NCI-H2081 treated with DMSO at 0.1 percent for 48 hours (cell line): ENCODE measurements at places on chromosomes 5 and 9.

GRCh38 chr5:58069846-58070245 lies 390.0 kb downstream of the PLK2 start:
- no peak for DNase-seq

- no peak for DNase-seq
Observed at GRCh38 chr5:159104759-159105144, 5.0 kb upstream of the EBF1 start.

- DNase-seq, result no peak
Observed at GRCh38 chr9:21047281-21047691, 15.8 kb upstream of the HACD4 start.

- DNase-seq, result no peak
Observed at GRCh38 chr9:22054529-22054928, 45.4 kb upstream of the CDKN2B start.

GRCh38 chr9:129781981-129782380 lies 21.0 kb upstream of the TOR1B start:
- DNase-seq, result no peak

DNA sequence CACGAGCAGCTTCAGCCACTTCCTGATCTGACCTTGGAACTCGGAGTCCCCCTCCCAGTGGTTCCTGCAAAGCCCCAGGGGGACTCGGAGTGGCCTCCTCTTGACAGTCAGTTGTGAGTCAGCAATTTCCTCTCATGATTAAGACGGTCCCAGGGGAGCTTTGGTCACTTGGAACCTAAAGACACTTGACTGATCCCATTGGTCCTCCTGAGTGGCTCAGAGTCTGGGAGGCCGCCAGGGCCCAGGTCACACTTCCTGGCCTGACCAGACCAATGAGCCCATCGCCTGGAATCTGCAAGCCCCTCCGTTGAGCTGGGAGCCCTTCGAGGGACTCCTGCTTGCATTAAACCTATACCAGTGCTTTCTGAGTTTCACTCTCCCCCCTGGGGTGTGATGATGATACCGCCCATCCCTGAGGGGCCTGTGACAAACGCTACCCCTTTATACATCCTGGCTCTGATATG lies 29.1 kb downstream of the TSPAN17 start:
- DNase-seq, result no peak

DNA sequence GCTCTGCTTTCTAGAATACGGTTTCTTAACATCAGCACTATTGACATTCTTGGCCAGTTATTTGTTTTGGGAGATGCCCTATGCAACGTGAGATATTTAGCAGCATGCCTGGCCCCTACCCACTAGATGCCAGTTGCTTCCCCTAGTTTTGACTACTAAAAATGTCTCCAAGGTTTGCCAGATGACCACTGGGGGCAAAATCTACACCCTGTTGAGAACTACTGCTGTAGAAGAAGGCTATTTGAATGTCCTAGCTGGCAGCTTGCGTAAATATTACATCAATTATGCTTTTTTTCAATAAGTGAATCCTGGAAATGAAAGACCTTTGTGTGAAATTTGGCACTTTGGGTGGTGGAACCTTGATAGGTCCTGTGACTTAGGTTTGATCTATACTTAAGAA lies 5.0 kb downstream of the NCBP1 start:
- DNase-seq, result no peak

GRCh38 chr5:95845391-95845790 lies 22.9 kb upstream of the GLRX start:
- no peak for DNase-seq

- DNase-seq, result no peak
Observed at GRCh38 chr5:136309376-136309775, 56.0 kb downstream of the TRPC7 start.

GRCh38 chr9:81113453-81114124 lies 575.8 kb downstream of the TLE1 start:
- DNase-seq, result peak; percentile 86

DNA sequence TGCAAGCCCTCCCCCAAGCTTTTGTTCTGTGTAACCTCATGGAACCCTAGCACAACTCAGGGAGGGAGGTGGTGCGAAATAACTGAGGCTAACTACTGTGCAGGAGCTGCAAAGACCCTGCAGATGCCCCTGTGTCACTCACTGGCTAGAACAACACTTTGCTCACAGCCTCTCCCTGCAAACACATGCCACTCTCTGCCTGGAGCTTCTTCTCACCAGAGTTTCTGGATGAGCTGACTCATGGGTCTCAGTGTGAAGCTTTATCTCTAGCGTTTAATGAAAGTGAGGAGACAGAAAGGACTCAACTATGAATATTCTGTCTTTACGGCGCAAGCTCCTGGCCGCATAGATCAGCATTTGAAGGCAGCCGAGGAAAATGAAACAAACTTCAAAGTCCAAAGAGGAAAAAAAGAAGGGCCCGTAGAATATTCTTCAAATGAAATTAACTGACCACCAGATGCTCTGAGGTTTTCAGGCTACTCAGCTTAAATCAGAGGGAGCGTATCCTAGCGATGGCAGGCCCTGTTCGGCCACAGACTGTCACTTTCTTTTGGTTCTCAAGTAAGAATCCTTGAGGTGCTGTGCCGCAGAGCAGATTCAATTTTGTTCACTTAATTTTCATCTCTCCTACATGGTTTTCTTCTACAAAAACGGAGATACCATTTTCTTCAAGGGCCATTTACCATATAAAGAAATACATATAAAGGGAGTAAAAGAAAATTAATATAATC lies 77.7 kb upstream of the TAS2R1 start:
- no peak for DNase-seq

DNA sequence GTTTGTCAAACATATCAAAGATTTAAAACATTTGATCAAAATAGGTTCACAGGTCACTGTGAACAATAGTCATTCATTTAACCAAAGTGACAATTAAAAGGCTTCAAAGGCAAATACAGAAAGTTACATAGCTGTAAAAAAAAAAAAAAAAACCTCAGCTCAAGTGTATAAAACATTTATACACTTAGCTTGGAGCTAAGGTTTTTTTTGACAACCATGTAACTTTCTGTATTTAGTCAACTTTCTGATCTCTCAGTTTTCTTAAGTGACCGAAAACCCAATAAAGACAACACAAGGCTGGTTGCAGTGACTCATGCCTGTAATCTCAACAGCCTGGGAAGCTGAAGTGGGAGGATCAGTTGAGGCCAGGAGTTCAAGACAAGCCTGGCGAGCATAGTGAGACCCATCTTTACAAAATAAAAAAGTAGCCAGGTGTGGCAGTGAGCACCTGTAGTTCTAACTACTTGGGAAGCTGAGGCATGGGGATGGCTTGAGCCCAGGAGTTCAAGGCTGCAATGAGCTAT lies 16.4 kb upstream of the UBTD2 start:
- DNase-seq, result no peak

GRCh38 chr9:130824079-130824478 lies 11.0 kb upstream of the ABL1 start:
- no peak for DNase-seq

DNA sequence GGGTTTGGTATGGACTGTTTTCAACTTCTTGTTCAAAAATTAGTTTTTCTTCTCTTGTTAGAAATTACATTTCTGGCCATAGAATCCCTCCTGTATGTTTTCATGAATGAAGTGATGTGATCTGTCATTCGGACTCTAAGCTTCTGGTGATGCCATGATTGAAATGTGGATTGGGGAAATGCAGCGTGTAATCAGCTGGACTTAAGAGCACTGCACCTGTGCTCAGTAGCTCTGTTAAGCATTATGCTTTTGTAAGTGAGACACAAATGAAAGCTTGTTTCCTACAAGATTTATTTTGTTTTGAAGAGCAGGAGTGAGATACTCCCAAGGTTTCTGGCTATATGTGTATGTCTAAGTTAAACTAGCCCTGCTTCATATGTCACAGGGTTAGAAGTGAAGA lies 24.0 kb upstream of the FAM120AOS start:
- DNase-seq, result no peak

DNA sequence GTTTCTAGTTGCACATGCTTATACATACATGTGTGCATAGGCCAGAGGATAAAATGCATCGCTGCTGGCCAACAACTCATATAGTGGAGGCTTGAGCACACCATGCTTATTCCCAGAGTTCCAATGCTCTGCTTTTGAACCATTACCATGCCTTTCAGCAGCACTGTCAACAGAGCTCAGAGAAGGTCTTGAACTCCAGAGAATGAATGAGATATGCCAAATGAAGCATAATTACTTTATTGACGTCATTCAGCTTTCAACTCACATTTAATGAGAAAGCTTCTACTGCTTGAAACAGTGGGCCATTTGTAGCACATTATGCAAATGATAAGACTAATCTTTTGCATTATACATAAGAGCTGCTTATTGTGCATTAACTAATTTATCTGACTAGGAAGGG lies 765.3 kb upstream of the GRAMD2B start:
- no peak for DNase-seq

- peak; percentile 56 for DNase-seq
Observed at GRCh38 chr9:3191715-3192114, 334.1 kb downstream of the RFX3 start.

DNA sequence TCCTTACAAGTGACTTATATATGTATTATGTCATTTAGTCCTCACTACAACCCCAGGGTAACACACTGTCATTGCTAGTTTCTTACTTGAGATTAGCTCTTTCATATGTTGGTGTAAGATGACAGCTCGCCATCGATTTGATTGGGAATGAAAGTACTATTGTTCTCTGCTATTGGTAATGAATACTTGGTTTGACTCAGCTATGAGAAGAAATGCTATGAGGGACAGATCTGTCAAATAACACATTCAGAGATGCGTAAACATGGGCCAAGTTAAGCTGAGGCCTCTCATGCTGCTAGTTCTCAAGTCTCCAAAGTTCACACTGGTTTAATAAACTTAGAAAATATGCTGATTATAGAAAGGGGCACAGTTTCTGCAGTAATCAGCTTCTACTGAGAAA lies 142.7 kb downstream of the SGCD start:
- DNase-seq, result no peak

DNA sequence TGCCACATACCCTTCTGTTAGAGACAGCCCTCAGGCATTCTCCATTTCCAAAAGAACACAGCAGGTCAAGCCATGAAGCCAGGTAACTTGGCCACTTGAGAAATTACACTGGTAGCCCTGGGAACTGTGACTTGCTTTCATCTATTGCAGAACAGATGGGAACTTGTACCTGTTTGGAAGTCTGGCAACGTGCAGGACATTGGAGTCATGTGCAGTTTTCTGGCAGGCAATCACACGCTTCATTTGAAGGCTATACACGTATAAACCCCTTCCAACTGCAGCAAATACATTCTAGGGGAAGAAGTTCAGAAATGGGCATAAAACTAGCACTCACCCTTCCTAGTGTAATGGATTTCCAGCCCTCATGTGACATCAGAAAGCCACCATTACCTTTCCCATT lies 54.0 kb downstream of the WDR41 start:
- DNase-seq, result no peak

- no peak for DNase-seq
Observed at GRCh38 chr5:109403469-109403868, 6.3 kb downstream of the PJA2 start.

GRCh38 chr9:76525196-76525595 lies 66.2 kb downstream of the GCNT1 start:
- DNase-seq, result no peak

DNA sequence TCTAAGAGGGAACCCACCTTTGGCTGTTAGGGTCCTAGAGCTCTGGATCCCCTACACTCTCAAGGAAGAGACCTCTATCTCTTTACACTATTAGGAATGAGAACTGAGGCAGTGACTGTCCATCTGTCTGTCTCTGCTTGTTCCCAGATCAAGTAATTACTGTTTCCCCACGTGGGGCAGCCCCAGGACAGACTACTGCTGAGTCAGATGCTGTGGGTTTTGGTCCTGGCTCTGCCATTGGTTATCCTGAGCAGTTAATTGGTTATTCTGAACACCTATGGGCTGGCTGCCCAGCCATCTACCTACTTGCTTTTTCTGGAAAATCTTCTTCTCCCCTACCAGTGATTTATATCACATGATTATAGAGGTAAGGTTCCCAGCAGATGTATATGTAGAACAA lies 33.3 kb downstream of the FBXO10 start:
- no peak for DNase-seq

GRCh38 chr5:136675769-136676168 lies 310.4 kb upstream of the TRPC7 start:
- no peak for DNase-seq

GRCh38 chr9:112548836-112549595 lies 62.4 kb downstream of the KIAA1958 start:
- DNase-seq, result no peak

- DNase-seq, result no peak
Observed at GRCh38 chr9:135355521-135356011, 124.0 kb upstream of the PPP1R26 start.

DNA sequence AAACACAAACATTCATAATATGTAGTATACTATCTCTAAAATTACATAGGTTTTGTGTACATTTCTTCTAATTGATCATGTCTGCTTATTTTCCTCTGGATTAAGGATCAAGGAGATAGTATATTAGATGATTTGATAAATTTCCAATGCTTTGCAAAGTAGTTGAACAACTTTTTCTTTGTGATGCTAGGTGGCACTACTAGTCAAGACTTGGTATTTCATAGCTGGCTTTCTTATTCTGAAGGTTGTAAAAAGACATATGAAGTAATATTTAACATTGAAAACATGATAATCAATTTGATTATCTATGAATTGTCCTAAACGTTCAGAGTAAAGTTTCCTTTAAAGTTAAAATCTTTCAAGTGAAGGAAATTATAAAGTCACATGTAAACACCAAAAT lies 106.1 kb upstream of the FGF10 start:
- DNase-seq, result no peak

DNA sequence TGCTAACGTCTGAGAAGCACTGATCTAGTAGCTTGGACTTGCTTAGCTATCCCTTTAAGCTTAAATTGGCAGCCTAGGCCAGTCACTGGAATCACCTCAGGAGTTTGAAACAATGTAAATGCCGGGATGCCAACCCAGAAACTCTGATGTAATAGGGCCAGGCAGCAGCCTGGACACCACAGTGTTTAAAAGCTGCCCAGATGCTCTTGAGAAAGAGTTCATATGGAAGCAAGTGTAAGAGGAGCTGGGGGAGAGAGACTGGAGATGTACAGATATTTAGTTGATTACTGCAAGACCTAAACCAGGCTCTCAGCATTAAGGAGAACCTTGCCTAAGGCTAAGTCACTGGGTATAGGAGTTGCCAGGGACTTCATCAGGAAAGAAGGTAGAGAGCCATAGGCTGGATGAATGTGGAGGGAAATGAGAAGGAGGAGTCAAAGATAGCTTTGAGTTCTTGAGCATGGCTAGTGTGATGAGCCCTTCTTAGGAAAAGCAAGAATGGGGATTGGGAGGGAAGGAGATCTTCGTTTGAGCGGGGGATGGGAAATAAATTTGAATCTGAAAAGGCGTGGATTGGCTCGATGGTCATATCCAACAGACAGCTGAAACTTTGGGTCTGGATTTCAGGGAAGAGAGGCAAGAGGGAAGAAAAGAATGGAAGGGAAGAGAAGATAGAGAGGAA lies 392.9 kb upstream of the WWC1 start:
- no peak for DNase-seq

GRCh38 chr9:71756753-71757152 lies 11.6 kb downstream of the CEMIP2 start:
- no peak for DNase-seq

- DNase-seq, result no peak
Observed at GRCh38 chr5:169114466-169115065, 186.4 kb downstream of the SLIT3 start.

- DNase-seq, result no peak
Observed at GRCh38 chr5:51882647-51883046, 499.4 kb downstream of the ISL1 start.
